ENCODE measurements at places on chromosomes 16 and 17.

DNA sequence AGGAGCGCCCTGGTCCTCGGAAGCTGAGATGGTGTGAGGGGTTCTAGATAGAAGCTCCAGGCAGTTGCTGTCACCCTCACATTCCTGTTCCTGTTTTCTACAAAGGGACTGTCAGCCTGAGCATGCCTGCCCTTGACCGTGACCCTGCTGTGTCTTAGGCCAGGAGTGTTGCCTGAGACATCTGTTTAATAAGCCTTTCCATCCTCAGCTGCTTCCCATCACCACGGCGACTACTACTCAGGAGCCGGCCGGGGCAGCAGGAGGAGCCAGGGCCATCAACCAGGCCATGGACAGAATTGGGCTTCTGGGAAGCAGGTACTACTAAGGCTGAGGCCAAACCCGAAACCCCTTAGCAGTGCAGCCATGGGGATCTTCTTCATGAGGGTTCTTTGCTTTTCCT, 151.4 kb downstream of the KATNIP start:
- DNase-seq = no peak

DNA sequence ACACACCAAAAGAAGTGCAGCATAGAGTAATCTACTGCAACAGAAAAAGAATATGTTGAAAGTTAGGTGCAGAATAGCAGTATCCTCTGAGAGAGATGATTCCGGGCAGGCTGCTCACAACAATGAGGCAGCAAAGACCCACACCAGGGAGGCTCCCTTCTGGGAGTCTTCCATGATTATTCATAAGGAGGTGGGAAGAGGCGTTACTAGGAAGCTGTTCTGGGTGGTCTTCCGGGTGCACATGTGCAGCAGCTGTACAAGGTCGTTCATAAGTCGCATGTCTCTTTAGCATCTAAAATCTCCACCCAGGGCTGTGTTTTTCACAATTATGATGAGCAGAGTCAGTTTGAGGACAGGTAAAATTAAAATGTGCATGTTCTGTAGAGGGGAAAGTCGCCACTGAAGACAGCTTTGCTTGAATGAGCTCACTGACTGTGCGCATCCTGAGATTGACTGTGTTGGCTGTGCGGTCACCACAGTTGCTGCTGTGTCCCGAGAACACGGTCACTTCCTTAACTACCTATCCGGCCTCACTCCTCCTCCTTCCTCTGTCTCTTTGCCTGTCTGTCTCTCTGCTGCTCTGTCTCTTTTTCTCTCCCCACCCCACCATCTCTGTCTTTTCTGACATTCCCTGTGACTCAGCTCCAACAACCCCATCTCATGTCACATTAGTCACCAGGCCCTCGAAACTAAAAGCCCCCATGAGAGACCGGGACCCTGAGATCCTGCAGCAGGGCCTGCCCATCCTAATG, 125.5 kb upstream of the HSBP1 start:
- DNase-seq = no peak

- no peak for DNase-seq
These were observed 22.5 kb upstream of the MEAK7 start for GRCh38 chr16:84526794-84527531.

DNA sequence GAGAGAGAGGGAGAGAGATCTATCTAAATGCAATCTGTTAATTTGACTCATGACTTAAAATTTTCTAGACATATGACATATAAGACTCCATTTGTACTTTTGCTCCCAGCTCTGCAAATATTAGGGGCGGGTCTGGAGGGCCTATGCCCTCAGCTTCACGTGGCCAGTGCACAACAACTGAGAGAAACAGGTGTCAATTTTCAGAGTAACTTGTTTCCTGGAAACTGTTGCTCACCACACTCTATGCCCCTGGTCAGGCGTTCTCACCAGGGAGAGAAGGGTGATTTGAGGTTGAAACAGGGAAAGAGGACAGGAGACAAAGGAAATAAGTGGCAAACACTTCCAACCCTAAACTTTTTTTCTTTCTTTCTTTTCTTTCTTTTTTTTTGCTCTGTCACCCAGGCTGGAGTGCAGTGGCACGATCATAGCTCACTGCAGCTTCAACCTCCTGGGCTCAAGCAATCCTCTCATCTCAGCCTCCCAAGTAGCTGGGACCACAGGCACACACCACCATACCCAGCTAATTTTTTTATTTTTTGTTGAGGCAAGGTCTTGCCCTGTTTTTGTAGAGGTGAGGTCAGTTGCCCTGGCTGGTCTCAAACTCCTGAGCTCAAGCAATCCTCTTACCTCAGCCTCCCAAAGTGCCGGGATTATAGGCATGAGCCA, 270.0 kb downstream of the SLC39A11 start:
- no peak for DNase-seq
